ENCODE measurements at places on chromosomes 16 and 17.

- DNase-seq, result no peak
Observed at GRCh38 chr17:65483438-65483837, 78.0 kb downstream of the AXIN2 start.

DNA sequence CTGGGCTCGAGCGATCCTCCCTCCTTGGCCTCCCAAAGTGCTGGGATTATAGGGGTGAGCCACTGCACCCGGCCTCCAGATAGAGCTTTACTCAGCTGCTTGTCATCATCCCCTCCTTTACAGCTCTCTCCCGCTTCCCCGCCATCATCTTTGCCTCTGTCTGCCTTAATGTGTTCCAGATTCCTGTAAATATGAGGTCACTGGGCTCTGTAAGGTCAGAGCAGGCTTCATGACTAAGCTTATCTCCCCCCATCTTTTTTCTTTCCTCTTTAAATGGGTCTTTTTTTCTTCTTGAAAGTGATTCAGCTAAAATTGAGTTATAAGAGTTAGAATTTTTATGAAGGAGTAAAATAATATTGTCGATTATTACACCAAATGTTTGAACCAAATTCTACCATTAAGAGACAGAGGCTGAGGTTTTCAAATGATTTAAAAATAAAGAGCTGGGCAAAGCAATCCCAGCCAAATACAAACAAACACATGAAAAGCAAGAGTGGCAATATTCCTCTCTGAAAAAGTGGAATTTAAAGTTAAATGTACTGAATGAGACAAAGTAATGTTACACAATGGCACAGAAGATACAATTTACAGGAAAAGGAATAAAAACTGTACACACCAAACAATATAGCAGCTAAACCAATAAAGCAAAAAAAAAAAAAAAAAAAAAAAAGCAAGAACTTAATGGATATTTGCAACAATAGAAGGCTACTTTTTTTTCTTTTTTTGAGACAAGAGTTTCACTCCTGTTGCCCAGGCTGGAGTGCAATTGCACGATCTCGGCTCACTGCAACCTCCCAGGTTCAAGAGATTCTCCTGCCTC, 62.1 kb downstream of the CRISPLD2 start:
- DNase-seq, result no peak

DNA sequence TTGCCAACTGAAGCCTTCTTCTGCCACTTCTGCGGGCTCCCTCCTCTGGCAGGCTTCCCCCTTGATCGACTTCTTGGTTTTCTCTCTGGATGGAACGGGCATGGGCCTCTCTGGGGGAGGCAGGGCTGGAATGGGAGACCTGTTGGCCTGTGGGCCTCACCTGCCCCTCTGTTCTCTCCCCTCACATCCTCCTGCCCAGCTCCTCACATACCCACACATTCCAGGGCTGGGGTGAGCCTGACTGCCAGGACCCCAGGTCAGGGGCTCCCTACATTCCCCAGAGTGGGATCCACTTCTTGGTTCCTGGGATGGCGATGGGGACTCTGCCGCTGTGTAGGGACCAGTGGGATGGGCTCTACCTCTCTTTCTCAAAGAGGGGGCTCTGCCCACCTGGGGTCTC, 6.5 kb upstream of the LASP1NB start:
- no peak for DNase-seq

DNA sequence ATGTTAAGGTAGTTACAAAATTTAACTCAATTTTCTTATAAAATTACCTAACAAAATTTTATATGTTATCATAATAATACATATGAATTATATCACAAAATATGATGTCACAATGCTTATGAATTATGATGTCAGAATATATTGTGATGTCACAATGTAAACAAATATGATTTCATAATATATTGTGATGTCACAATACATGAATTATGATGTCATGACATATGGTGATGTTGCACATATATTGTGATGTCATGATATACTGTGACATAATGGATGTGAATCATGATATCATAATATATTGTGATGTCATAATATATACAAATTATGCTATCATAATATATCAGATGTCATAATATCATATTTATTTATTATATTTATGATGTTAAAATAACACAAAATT, 1879.9 kb downstream of the TP53TG3F start:
- no peak for DNase-seq

DNA sequence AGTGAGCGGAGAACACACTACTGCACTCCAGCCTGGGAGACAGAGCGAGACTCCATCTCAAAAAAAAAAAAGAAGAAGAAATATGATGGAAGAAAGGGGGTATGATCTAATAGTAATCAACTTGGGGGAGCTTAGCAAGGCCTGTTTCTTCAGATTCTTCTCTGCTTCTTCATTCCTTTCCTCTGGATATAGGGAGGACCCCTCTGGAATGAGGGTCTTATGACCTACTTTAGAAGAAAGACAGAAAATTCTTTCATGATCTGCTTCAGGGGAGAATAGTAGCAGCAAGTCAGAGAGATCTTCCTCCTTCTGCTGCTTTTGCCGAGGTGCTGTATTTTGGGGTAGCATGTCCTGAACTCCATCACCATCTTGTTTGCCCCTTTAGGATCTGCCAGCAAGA, 44.9 kb upstream of the ETV4 start:
- DNase-seq, result no peak

DNA sequence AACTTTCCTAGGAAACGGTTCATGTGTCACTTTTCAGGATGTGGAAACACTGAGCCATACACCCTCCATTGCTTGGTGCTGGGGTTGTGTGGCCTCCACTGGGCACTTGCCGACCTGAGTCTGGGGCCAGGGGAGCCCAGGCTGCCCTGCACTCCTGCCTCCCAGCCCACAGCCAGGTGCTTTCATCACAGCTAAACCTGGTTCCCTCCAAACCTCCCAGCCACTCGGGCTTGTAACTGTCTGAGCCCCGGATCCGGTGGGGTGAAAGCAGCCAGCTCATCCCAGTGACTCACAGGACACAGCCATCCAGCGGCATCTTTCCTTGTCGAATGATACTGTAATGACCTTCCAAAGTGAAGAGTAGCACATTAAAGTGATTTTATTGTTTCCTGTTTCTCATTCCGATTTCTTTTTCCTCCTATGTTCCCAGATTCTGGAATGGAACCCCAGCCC, 19.8 kb downstream of the CARHSP1 start:
- DNase-seq, result no peak
